Glomerular endothelial cell (primary cell): ENCODE measurements at places on chromosomes 3 and 15.

- DNase-seq: peak; percentile 76
Measured at GRCh38 chr3:87503900-87504498, 227.6 kb upstream of the POU1F1 start.

GRCh38 chr15:36484038-36484778, 95.2 kb upstream of the CDIN1 start:
- DNase-seq: no peak

- DNase-seq: no peak
Measured at GRCh38 chr3:48598323-48599076, 3.4 kb upstream of the COL7A1 start.

DNA sequence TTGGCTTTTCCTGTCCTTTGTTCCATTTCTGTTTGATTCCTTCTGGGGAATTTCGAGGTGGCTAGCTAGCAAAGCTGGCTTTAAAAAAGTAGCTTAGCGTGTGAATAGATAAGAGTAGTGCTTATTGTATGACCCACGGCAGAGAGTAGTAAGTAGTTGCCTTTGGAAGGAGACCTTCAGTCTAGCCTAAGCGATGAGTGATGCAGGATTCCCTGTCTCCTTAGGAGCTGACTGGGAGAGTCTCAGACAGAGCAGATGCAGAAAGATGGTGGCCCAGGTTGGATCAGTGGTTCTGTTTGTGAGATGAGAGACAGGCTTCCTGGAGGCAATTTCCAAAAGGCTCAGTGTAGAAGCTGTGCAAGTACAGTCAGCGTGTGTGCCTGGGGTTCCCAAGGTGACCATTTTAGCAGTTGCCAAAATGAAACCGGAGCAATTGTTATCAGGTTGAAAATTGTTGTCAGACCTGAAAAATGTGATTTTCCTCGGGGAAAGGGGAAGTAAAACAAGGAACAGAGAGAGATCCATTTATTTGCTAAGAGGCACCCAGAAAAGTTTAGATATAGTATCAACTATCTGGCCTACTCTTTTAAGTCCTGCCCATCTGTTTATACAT, 681 bp upstream of the IL5RA start:
- DNase-seq: no peak

DNA sequence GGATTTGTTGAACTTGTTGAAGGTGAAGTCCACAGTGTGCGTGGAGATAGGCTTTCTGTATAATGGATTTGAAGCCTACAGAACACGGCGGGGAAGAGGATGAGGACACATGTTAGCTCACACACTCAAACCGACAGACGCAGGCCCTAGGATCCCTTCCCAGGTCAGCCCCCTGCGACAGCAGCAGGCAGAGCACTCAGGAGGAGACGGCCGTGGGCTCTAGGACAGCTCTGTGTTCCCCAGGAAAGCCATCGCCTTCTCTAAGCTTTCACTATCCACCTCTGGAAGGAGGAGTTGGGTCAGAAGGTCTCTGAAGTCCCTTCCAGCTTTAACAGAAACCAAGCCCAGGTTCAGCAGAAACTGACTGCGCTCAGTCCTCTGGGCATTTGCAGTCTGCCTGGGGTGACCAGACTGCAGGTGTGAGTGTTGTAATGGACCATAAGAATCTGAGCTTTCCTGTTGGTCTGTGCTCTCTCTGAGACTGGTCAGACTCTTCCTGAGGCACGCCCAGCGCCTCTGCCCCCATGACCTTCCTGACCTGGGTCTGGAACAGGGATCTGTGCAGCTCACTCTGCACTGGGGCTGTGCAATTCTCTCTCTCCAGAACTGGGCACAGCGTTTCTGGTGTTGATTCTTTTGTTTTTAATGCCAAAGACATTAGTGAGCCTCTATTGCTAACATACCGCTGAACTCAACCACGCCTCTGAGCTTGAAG, 33.5 kb downstream of the UMPS start:
- DNase-seq: no peak

- DNase-seq: no peak
Measured at GRCh38 chr3:172256101-172256734, 192.0 kb downstream of the GHSR start.

GRCh38 chr3:54931182-54931581, 3.3 kb upstream of the LRTM1 start:
- DNase-seq: no peak

DNA sequence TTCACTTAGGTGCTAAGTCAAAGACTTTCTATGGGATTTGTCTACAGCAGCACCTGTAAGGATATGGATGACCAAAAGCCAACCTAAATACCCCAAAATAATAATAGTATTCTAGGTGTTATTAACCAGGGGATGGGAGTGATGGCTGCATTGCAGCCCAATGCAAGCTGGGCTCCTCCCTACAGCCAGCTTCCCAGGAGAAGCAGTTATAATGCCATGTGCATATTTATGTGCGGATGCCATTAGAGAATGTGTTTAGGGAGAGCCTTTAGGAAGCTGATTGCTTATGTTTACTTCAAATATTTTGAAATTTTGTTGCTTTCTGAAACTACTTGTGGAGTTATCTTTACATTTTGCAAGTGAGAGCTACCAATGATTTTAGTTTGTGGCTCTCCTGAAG, 237.3 kb downstream of the CHST2 start:
- no peak for DNase-seq
